ENCODE measurements at places on chromosomes 5 and 9. TPM values are rescaled to one million over a fixed set of nuclear protein-coding genes. Genes with fewer than 3 reads are reported as not detected.

Gene ITK
- total RNA-seq = 1.1 TPM

Gene CXCL14
- total RNA-seq = 16.0 TPM

Gene OR2S2
- total RNA-seq = not detected

Gene IL5
- not detected for total RNA-seq

DNA sequence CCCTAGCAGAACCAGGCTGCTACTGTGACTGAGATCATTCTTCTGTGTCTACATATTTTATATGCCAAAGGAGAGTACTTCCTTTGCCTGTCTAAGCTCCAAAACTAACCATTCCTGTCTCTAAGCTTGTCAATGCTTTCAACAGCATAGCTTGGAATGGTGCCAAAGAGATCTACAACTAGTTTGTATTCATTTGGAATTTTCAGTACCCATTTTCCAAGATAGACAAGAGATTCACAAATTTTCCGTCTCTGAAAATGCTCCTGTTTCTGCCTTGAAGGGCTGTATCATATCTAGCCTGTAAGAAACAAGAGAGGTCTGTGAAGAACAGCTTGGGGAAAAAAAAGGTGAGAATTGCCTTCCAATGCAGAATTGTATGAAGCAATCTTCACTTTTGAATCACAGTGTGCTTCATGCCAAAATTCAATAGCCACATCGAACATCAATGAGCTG, 334.4 kb upstream of the ACTBL2 start:
- DNase-seq = no peak

DNA sequence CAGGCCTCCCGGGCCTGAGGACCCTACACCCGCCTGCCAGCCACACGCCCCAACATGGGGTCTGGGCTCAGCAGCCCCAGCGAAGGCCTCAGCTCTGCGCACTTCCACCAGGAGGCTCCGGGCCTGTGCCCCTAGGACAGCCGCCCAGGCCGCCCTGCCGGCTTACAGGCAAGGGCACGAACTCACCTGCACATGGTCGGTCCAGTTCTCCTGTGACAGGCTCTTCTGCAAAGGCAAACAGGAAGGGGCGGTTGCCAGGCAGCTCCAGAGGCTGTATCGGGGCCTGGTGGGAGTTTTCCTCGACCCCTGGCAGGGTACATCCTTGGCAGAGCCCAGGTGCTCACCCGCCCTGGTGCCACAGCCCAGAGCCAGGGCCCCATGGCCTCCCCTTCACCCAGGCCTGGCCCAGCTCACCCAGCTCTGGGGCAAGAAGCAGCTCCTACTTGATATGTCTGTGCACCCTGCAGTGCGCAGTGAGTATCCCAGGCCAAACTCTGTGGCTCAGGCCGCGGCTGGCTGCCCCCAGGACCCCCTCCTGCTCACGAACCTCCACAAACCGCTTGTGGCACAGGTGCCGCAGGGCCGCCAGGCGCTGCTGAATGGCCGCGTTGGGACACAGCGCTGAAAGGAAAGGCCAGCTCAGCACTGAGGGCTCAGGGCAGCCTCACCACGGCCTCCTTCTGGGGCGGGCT, 52.2 kb upstream of the NRARP start:
- DNase-seq = no peak

- DNase-seq = no peak
These were observed 76.7 kb upstream of the CCNG1 start for GRCh38 chr5:163360656-163361055.

DNA sequence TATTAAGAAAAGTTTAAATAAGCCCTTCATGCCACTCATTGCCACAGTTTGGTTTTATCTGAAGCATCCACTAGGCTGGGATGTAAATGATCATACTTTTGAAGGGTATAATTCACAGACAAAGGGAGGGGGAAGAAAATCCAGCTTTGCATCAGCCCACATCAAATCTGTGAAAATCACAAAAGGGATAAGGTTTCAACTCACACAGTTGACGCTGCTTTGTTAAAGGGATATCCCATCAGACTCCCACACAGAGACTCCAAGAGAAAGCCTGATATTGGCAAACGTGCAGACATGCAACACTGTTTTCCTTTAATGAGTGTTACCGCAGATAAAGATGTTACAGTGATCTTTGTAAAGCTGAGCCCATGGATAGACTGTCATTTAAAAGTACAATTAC, 602.9 kb downstream of the TLE1 start:
- DNase-seq = no peak

DNA sequence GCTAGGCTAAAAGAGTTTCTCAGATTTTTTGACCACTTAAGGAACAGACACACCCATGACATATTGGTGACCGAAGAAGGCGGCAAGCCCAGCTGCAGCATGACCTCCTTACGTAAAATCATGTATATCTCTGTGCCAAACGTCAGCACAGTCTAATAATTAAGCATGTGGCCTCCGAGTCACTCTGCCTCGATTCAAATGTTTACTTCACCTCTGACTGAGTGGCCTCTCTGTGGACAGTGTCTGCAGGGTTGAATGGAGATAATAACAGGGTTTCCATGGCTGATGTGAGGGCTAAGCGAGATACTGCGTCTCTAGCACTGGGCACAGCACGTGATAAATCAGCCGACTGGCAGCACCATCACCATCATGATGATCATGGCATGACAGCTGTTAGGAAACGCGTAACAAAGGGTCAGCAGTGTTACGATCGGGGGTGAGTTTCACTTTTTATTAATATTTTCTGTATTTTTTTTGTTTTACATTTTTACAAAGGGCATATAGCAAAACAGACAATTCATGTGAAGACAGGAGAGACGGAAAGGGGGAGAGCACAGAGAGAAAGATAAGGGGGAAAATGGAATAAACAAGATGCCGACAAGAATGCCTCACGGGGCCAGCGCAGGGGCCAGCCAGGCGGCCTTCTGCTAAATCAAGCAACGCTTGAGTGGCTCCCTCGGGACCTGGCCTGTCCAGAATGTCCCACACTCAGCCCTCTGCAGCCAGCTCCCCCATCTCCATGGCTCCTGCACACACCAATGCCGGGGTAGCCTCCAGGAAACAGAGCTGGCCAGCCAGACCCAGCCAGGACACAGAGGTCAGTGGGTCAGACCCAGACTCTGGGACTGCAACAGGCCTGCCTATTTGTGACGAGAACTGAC, 60.3 kb downstream of the ADAMTS2 start:
- no peak for DNase-seq

- no peak for DNase-seq
These were observed 793.9 kb downstream of the SEMA5A start for GRCh38 chr5:8751971-8752370.

GRCh38 chr9:69346596-69347390, 21.8 kb downstream of the ENTREP1 start:
- no peak for DNase-seq

- DNase-seq = no peak
These were observed 955 bp upstream of the GALNT12 start for GRCh38 chr9:98806394-98807035.
